ENCODE measurements at places on chromosomes 2 and 18.

GRCh38 chr2:237353215-237353614 is 60.7 kb downstream of the COL6A3 start:
- DNase-seq, result no peak

- no peak for DNase-seq
Measured at GRCh38 chr2:6791682-6792081, 74.0 kb downstream of the CMPK2 start.

GRCh38 chr2:212905640-212906201 is 245.7 kb downstream of the IKZF2 start:
- no peak for DNase-seq

- DNase-seq, result no peak
Measured at GRCh38 chr2:47014564-47015051, 99.0 kb upstream of the MCFD2 start.

DNA sequence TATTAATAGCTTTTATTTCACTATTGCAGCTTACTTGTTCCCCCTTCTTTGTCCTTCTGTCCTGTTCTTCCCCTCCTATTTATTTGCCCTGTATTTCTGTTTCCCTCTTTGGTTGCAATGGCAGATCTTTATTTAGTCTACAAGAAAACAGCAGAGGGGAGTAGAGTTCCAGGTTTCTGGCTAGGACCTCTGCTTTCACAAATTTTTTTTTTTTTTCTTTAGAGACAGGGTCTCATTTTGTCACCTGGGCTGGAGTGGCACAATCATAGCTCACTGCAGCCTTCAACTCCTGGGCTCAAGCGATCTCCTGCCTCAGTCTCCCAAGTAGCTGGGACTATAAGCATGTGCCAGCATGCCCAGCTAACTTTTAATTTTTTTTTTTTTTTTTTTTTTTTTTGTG is 188.1 kb upstream of the SPRED2 start:
- no peak for DNase-seq

DNA sequence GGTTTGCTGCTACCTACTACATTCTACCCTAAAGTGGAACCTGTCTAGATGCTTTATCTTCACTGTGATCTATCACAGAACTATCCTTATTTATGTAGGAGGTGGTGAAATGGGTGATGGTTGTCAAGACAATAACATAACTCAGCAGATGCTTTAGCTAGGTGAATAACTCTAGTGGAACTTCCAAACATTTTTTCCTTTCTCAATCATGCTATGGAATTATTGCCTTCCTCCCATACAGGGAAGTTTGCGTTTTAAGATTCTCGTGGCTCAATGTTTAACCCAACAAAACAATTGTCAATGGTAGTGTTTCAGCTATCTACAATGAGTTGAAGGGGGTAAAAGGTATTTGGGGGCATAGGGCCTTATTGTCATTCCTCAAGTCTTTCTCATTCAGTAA is 82.6 kb upstream of the GLI2 start:
- DNase-seq, result no peak
